ENCODE measurements at places on chromosomes 3 and 15. TPM values are rescaled to one million over a fixed set of nuclear protein-coding genes. Genes with fewer than 3 reads are reported as not detected.

- H3K4me3 ChIP-seq = no peak overlapping the region
- DNase-seq = no peak
- H3K27me3 ChIP-seq = no peaks in the 10 kb centered on the region
- no peaks in the 10 kb centered on the region for H3K4me1 ChIP-seq
Measured at GRCh38 chr3:15722877-15723623, 74.7 kb downstream of the ANKRD28 start.

GRCh38 chr3:155110996-155111901 is 31.1 kb downstream of the MME start:
- H3K4me3 ChIP-seq = no peak overlapping the region
- no peaks in the 10 kb centered on the region for H3K27me3 ChIP-seq
- no peaks in the 10 kb centered on the region for H3K36me3 ChIP-seq
- DNase-seq = no peak
- H3K27ac ChIP-seq = no peak overlapping the region

GRCh38 chr3:72234391-72234790 is 449.4 kb upstream of the PROK2 start:
- peaks cover 26% of the 10 kb centered on the region for H3K4me1 ChIP-seq
- H3K36me3 ChIP-seq = no peaks in the 10 kb centered on the region
- no peaks in the 10 kb centered on the region for H3K27me3 ChIP-seq
- H3K27ac ChIP-seq = no peak overlapping the region
- H3K4me3 ChIP-seq = no peak overlapping the region
- DNase-seq = no peak

DNA sequence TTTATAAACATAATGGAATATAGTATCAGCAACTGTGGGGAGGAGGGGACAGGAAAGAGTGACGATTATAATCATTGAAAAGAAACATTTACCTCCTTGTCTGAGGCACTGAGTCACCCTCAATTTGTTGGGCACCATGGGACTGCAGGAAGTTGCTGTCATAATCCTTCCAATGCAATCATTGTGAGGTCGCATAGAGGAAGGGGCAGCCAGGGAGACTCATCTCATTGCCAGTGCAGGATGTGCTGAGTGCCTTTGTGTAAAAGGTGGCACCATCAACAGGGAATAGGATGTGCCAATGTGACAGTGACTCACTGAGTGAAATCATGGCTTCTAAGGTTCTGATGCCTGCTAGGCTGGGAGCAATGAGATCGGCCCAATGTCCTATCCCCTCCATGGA is 300.4 kb upstream of the ADAMTS9 start:
- no peak for DNase-seq
- no peaks in the 10 kb centered on the region for H3K4me1 ChIP-seq
- H3K27me3 ChIP-seq = no peaks in the 10 kb centered on the region
- H3K4me3 ChIP-seq = no peak overlapping the region
- no peaks in the 10 kb centered on the region for H3K36me3 ChIP-seq
- no peak overlapping the region for H3K27ac ChIP-seq

DNA sequence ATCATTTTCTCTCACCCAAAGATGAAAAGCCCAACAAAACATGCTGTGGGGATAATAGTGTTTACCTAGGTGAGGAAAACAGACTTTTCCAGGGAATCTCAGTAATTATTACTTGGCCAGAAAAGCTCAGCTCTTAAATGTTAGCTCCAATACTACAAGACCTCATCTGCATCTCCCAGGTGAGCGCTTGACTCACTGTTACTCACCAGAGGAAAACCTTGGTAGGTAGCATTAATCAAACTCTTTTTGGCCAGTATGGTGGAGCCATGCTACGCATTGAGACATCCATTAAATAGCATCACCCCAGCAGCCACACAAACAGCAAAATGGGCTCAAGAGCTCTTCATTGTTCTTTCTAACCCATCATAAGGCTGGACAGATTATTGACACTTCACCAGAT is 99.0 kb downstream of the TIGIT start:
- no peaks in the 10 kb centered on the region for H3K36me3 ChIP-seq
- H3K4me1 ChIP-seq = no peaks in the 10 kb centered on the region
- H3K27ac ChIP-seq = no peak overlapping the region

- no peak for DNase-seq
- H3K36me3 ChIP-seq = no peaks in the 10 kb centered on the region
- H3K4me3 ChIP-seq = no peak overlapping the region
- H3K27ac ChIP-seq = no peak overlapping the region
Measured at GRCh38 chr3:33954956-33955355, 156.5 kb downstream of the PDCD6IP start.

The SLC22A14 gene
- polyA plus RNA-seq = not detected

The CD276 gene
- 178 TPM for polyA plus RNA-seq

All from hepatocyte (in vitro differentiated cells).